ENCODE measurements at places on chromosomes 16 and 17.

- DNase-seq, result no peak
Observed at GRCh38 chr17:12070561-12070960, 49.9 kb downstream of the MAP2K4 start.

DNA sequence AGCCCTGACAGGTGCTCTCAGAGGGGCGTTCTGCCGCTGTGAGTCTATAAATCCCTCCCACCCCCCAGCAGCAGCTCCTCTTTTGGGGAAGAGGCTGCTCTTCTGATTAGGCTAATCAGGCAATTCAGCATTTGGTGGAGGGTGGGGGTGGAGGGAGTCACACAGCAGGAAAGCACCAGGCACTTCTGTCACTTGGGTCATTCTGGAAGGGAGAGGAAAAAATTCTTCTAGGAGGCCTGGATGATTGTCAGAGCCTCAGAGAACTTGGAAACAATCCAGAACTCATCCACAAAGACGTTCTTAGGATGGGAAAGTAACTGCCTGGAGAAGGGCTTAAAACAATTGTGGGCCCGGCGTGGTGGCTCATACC is 7.3 kb upstream of the SSTR2 start:
- no peak for DNase-seq

DNA sequence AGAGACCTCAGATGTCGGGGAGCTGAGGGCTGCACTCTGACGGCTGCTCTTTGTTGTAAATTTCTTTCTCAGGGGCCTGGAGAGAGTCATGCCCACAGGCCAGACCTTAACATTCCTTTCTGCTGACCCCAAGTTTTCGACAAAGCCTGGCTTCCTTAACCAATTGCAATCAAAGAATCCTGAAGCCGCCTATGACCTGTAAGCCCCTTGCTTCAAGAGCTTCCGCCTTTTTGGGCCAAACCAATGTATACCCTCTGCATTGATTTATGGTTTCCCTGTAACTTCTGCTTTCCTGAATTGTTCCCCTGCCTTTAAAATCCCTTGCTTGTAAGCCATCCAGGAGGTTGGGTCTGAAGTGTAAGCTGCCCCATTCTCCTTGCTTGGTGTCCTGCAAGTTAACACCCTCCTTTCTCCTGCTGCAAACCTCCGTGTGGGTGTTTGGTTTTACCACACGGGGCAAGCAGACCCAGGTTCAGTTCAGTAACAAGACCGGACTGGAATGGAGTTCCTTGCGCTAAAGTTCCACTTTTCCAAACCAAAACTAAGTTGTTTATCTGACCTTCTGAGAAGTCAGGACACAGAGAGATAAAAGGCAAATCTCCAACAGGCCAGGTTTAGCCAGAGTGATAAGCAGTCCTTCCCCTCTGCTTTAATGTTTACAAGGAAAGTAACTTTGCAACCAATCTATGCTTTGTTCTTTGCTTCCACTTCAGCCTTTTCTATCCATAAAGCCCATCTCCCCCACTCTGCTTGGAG is 141.6 kb downstream of the KCNJ12 start:
- DNase-seq, result no peak

DNA sequence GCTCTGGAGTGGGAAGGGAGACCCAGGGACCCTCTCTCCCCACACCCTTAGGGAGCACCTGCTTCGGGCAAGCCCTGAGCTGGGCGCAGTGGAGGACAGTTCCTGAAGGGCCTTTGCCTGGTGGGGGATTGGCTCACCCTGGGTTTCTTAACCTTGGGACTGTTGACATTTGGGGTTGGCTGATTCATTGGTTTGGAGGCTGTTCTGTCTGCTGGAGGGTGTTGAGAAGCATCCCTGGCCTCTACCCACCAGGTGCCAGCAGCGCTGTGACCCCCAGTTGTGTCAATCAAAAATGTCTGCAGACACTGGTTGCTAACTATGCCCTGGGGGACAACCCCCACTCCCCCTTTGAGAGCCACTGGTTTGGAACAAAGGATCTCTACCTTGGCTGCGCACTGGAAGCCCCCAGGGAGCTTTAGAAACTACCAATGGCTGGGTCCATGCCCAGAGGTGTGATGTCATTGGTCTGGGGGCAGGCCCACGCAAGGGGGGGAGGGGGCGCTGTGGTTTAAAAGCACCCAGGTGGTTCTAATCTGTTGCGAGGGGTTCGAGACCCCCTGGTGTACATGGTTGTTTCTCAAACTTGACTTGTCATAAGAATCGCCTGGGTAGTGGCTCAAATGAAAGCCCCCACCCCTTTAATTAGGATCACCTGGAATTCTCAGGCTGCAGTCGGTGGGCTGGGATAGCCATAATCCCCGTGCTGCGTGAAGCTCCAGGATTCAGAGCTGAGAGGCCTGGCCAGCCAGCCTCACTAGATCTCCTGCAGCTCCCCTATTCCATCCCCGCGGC is 151.9 kb upstream of the GSE1 start:
- DNase-seq, result no peak

DNA sequence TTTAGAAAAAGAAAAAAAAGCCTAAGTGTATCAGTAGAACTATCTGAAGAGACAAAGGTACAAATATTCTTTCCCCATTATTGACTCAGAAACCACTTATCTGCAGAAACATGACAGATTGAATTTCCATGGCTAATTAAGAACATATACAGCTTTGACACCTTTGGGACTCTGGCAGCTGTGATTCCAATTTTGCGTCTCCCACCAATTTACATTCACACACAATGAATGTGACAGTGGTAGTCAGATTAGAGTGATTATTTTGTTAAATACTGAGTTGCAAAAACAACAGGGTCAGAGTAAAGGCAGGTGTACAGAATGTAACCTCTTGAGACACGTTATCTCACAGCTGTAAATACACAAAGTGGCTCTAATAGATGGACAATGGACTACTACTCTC is 5.3 kb upstream of the PPM1D start:
- no peak for DNase-seq

- no peak for DNase-seq
Observed at GRCh38 chr16:1509307-1510221, 16.4 kb downstream of the TELO2 start.

DNA sequence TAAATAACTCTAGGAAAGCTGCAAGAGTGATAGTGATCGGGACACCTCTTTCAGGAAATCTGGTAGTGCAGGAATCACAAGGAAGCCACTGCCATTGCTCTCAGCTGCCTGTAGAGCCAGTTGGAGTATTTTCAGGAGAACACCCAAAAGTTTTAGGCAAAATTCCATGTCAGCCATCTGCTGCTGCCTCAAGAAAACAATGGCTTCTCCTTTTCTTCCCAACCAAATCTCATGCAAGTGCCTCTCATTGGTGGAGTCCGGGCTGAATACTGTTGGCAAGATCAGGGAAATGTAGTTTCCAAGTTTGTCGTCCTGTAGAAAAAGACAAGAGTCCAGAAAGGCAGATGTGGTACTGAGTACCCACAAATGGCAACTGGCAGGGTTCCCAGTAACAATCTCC is 54.9 kb upstream of the TANC2 start:
- DNase-seq, result no peak

DNA sequence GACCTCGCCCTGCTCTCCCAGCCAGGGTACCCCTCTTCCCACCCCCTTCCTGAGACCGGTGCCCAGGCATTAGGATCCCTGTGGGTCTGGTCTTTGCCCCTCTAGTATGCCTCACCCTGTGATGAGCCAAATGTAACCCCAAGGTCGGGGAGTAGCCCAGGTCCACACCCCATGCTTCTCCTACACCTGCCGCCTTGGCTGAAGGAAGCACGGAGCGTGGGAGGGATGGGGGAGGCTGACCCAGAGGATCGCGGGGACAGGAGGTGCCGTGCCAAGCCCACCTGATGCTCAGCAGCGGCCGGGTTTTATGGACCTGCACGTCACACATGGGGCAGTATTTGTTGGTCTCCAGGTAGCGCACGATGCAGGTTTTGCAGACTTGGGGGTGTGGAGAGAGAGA is 8.8 kb downstream of the PCGF2 start:
- no peak for DNase-seq

DNA sequence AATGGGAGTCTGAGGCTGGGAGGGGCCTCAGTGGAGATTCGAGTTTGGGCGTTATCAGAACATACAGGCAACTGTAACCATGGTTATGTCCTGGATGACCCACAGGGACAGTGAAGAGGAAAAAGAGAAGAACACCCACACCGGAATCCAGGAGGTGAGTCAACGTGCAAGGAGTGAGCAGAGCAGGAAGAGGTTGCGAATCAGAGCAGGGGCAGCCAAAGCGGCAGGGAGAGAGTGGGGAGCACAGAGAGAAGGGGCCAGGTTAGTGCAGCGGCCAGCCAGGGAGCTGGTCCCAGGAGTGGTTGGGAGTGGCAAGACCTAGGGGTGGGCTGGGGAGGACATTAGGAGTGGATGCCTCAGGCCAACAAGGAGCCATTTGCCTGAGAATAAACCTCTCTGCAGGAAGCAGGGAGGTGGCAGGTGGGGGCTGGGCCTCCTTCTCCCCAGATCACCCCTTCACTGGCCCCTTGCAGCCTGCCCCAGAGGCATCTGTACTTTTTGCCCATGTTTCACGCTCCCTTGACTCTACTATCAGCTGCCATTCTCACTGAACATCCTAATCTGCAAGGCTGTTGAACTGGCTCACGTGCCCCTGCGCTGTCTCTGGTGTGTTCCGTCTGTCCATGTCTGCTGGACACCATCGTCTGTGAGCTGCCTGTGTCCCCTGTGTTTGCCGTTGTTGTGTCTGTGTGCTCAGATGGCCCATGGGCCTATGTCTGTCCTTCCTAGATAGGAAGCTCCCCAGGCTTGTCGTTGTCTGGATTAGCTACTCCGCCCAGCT is 5.1 kb downstream of the KRT13 start:
- no peak for DNase-seq

GRCh38 chr16:86462334-86463084 is 47.8 kb upstream of the FOXF1 start:
- DNase-seq, result no peak

DNA sequence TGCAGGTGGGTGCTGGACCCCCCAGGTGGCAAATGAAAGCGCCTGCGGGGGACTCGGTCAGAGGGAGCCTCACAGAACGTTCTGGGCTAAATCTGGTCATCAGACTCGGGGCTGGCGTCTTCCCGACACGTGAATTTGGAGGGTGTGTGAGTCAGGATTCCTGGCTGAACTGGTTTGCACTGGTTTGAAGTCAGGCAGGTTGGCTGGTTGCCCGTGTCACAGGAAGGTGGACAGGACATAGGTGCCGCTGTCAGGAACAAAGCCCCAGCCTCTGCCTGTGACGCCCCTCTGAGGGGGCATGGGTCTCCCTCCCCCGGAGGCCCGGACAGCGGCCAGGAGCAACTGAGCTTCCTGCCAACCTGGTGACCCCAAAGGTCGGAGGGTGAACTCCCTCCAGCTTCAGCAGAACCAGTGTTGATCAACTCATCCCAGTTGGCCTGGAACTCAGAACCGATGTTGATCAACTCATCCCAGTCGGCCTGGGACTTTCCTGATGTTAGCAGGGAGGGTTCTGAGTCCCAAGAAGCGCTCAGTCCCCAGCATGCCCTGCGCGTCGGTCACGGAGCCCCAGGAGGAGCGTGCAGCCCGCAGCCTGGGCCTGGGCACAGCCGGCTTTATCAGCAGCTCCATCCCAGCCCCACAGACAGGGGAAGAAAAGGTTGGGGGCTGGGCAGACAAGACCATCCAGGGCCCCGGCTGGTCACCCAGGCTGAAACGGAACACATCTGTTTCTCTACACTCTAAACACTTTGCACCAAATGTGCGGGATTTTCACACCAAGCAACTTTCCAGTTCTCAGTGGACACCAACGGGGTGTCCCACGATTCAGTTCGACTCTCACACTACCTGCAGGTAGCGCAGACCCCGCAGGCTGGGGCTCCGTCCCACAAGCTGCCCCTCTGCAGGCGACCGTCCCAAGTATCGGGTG is 14.4 kb upstream of the METRNL start:
- no peak for DNase-seq

DNA sequence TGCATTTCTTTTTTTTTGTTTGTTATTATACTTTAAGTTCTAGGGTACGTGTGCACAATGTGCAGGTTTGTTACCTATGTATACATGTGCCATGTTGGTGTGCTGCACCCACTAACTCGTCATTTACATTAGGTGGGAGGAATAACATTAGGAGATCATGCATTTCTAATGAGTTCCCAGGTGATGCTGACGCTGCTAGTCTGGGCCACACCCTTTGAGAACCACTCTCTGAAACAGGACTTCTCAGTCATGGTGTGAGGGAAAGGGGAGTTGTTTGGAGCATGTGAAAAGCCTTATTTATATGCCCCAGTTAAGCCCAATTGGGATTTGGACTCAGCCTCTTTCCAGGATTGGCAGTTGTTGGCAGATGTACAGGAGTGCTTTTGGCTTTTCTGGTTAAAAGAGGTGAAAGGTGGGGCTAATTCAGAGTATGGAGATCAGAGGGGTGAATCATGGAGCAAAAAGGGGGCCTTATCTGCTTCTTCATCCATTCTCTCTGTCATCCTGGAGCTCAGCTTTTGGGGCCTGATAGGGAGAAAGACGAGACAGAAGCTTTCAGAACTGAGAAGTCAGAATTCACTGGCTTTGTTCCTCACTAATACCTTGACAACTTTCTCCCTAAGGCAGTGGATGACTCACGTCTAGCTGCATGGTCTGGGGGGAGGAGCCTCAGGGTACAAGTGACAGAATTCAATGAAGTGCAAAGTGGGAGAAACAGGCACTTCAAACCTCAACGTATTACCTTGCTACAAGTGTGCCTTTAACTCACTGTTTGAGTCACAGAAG is 180.0 kb upstream of the CACNG3 start:
- no peak for DNase-seq

DNA sequence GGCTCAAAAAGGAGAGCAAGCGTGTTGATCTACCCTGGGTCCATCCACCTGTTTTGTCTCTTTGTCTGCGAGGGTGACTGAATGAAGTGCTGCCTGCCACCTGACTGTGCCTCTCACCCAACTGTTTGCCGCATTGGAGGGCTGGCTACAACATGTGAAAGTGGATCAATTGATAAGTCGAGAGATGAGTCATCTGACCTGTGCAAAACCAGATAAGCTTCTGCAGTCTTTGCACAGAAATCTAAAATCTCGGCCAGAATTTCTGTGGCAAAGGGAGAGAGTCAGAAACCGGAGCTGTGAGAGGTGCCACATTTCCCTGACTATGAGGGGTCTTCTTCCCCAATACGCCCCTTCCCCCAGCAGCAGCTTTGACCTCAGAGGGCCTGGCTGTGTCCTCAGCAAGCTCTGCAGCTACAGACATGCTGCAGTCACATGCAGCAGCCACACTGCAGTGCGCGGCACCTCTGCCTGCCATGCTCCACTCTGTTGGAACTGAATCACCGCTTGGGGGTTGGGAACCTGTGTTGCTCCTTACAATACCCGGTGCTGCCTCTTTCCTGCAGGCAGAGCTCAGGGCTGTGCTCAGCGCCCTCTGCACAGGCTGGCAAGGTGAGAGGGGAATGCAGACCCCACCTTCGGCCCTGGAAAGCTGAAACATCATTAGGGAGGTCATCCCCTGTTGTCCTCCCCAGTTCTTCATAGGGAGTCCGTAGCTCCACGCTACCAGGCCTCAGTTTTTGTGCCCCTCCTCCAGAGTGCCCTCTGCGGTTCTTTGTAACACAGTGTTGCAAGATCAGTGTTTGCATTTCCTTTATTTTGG is 16.2 kb upstream of the HAS3 start:
- no peak for DNase-seq
